ENCODE measurements at places on chromosomes 5 and 9.

- DNase-seq, result no peak
Measured at GRCh38 chr9:1722404-1722803, 292.7 kb upstream of the SMARCA2 start.

GRCh38 chr5:7714697-7715096, 136.2 kb downstream of the CFAP90 start:
- DNase-seq, result no peak

DNA sequence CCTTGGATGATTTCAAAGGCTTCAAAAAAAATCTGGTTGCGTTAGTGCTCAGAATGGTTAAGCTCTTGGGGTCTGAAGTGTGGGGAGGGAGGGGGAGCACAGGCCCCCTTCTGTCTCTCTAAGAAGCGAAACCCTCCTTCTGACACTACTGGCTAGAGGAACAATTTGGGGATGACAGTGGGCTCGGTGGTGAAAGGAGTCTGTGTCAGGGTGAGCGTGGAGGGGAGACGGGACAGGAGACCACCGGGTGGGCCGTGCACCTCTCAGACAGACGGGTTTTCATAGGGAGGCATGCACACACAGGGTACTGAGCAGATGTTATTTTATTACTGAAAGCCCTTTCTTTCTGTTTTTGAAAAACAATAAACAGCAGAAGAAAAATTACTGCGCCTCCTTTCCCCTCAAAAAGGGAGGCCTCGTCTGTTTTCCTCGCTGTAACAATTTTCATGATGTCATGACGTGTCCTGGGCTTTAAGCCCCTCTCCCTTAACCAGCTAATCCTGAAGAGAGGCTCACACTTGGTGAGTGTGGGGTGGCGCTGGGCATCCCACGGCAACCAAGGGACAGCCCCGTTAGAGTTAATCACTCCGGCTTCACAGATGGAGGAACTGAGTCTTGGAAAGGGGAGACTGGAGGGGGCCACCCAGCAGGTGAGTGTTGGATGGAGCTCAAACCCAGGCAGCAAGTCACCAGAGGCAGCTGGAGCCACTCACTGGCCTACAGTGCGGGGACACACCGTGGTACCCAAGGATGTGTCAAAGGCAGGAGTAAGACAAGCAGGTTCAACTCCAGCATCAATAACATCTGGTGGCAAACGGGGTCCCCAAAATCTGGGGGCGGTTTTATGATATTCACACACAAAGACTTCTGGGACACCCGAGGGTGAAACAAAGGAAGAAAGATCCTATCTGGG, 53.4 kb downstream of the PTCH1 start:
- no peak for DNase-seq

DNA sequence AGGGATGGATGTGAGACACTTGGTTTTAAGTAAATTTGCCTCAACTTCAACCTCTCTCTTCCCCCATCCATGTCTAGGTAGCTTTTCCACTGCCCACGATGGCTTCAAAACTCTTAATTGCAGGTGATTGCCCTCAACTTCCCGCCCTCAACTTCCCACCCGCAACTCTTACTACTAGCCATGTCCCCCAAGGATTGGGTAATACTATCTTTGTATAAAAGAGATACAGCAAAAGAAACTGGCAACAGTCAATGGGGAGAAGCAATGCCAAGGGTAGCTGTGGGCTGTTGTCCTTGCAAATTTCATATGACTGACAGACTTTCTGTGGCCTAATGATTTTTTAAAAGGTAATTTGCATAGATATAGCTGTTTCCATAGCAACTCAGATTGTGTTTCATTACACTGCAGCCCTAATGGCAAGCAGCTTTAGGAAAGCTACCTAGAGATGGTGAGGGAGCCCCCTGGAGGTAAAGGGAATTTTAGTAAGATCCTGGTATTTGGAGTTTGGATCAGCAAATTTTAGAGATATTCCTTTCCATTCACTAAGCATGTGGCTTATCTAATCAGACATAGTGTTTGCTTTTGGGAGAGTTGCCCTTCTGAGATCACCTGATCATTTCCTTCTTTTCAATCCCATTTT, 421.5 kb upstream of the DAP start:
- DNase-seq, result peak; percentile 53

- no peak for DNase-seq
Measured at GRCh38 chr5:14286007-14286406, 142.9 kb downstream of the TRIO start.

GRCh38 chr5:142808878-142809598, 38.9 kb downstream of the ARHGAP26 start:
- DNase-seq, result peak; percentile 48

DNA sequence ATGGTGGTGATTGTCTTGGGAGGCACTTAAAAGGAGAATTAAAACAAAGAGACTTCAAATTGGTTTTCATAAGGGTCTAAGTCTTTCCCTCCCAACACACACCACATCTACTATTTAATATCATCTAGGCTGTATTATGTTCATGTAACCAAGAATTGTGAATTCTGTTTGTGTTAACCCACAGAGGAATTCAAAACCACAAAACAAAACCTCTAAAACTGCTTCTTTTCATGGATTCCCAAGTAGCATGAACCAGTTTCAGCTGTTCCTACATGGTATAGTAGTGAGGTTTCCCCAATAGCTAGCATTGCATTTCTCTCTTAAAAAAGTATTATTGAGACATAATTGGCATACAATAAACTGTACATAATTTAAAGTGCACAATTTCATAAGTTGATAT, 283.8 kb downstream of the CD180 start:
- DNase-seq, result no peak

DNA sequence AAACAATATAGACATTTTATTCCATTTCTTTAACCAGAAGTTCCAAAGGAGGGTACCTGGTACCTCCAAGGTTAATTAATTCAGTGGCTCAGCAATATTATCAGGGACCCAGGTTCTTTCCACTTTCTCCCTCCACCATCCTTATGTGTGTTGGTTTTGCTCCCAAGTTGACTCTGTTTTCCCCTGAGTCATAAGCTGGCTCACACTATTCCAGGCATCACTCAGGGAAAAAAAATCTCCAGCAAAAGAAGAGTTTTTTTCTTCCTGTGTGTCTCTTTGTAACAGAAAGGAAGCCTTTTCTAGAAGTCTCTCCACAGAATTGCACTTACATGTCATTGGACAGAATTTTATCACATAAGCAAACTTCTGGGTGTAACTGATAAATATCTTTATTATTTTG, 31.2 kb upstream of the GALNT10 start:
- no peak for DNase-seq
